NCI-H1417 treated with DMSO at 0.1 percent for 48 hours (cell line): ENCODE measurements at places on chromosomes 2 and 18.

DNA sequence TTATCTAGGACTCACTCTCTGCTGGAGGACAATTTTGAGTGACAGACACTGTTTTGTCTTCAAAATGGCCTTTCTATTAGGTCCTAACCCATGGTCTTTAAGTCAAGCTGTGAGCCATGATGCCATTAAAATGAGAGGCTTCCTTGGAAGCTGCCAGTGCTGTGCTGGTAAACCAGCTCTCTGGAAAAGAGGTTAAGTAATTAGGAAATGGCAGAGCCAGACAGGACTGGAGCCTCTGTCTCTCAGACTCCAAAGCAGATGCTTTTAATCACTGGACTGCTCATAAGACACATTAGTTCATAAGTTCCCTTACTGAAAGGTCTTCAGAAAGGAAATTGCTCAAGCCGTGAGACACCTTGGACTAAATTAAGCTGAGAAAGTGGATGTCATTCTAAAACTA, 25.8 kb upstream of the LHCGR start:
- DNase-seq: no peak

DNA sequence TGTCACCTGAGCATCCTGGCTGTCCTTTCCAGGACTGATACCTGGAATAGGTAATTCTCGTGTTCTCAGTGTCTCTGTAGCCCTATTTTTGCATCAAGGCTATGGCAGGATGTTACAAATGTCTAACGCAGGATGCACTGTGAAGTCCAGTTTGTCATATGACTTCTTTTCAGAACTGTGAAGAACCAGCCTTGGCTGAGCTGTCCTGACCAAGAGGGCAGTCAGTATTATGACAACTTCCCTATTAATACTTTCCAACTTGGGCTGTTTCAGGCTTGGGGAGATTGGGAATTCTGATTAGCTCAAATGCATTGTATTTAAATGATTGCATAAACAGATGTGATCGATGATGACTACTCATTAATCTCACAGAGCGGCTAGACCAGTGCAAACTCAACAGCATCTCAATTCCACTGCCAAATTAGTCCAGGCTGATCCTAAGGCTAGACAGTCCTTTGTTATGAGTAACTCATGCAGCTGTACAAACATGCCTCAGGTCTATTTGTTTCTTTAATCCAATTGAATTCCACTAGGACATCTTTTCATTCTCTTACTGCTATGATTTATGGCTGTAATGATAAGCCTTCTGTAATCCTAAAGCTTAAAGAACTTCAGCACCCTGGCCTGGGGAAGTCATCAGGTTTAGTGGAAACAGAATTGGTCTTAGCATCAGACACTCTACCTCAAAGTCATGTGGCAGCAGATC, 331.6 kb downstream of the KCNS3 start:
- DNase-seq: no peak

- no peak for DNase-seq
Measured at GRCh38 chr2:150389447-150389846, 98.0 kb downstream of the RND3 start.

GRCh38 chr2:64819774-64820688, 166.3 kb upstream of the SERTAD2 start:
- DNase-seq: no peak

GRCh38 chr2:240903191-240904060, 2.7 kb upstream of the CROCC2 start:
- no peak for DNase-seq

GRCh38 chr2:10137053-10137843, 14.7 kb downstream of the RRM2 start:
- no peak for DNase-seq

- no peak for DNase-seq
Measured at GRCh38 chr2:57343391-57344006, 703.1 kb upstream of the VRK2 start.

- DNase-seq: no peak
Measured at GRCh38 chr2:60906395-60906794, 25.0 kb downstream of the REL start.

DNA sequence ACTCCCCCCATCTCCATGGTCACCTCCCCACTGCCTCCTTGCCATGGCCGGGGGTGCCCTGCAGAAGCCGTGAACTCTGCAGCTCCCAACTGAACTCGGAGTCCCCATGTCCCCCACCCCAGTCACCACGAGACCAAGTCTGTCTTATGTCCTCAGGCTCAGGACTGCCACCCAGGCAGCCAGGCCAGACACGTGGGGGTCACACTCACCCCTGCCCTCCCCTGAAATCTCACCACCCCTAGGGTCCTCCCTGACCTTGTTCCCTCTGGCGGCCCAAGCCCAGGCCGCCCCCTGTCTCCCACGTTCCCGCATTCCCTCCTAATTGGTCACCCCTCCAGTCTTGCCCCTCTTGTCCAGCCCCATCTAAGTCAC, 11.0 kb downstream of the AQP12A start:
- DNase-seq: no peak

GRCh38 chr2:196743165-196743564, 56.3 kb downstream of the GTF3C3 start:
- DNase-seq: no peak

- no peak for DNase-seq
Measured at GRCh38 chr2:220228310-220229006, 601.0 kb downstream of the SLC4A3 start.

- DNase-seq: no peak
Measured at GRCh38 chr2:9235147-9236044, 28.8 kb downstream of the ASAP2 start.

GRCh38 chr18:48361801-48362200, 47.4 kb downstream of the ZBTB7C start:
- no peak for DNase-seq

- DNase-seq: no peak
Measured at GRCh38 chr18:52902188-52902587, 562.2 kb downstream of the DCC start.

DNA sequence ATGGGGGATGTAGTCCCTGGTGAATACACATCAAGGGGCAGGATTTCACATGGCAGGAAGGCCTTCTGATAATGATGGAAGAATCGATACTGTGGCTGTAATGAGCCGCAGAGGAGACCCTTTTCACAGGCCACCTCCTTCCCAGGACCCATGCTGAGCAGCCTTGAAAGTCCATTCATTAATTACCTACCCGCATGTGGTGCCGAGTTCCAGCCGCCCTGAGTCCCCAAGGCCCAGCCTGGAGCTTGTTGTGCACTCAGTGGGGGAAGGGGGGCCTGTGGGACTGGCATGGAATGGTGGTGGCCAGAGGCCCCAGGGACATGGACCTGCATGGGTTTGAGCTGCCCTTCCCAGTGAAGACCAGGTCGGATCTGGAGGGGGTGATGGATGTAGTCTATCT, 25.5 kb downstream of the ASB18 start:
- DNase-seq: no peak

DNA sequence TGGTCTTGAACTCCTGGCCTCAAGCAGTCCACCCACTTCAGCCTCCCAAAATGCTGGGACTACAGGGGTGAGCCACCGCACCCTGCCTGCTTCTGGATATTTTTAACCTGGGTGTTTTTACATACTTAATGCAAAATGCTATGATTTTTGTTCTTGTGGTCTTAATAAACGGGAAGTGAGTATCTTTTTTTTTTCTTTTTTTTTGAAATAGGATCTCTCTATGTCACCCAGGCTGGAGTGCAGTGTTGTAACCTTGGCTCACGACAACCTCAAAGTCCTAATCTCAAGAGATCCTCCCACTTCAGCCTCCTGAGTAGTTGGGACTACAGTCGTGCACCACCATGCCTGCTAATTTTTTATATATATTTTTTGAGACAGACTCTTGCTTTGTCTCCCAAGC, 19.2 kb upstream of the ASXL2 start:
- no peak for DNase-seq

- no peak for DNase-seq
Measured at GRCh38 chr2:173290046-173290445, 64.6 kb upstream of the CDCA7 start.

DNA sequence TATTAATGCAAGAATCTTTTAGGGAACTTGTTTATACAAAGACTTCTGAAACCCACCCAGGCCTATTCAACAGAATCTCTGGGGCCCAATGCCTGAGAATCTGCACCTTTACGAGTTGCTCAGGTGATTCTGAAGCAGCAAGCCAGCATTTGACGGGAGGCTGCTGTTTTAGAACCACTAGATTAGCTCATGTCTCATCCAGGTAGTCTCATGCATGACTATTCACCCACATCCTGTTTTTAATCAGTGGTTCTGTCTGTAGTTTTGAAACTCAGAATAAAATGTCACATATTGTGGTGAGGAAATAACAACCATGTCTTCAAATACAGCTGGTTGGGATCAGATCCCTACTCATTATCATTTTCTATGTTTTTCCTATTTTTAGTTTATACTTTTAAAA, 39.5 kb downstream of the CYTIP start:
- no peak for DNase-seq

DNA sequence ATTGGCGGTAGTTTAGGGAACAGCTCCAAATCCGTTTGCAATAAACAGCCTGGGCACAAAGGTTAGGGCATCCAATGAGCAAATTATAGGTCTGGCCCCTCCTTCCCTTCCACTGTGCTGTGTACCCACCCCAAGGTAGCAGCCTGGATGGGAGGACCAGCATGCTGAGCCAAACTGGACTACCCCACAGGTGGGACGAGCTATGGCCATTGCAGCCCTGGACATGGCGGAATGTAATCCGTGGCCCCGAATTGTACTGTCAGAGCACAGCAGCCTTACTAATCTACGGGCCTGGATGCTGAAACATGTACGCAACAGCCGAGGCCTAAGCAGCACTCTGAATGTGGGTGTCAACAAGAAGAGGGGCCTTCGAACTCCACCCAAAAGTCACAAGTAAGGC, 6.7 kb downstream of the AGBL5 start:
- no peak for DNase-seq

DNA sequence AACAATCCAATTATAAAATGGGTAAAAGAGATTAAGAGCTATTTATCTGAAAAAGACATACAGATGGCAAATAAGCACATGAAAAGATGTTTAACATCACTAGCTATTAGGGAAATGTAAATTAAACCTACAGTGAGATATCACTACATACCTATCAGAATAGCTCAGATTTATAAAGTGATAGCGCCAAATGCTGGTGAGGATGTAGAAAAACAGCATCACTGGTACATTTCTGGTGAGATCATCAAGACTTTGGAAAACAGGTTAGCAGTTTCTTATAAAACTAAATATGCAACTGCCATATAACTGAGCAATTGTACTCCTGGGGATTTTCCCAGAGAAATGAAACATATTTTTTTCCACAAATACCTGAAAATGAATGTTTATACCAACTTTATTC, 100.4 kb downstream of the ACOXL start:
- no peak for DNase-seq

- DNase-seq: no peak
Measured at GRCh38 chr2:129192841-129193253, 786.6 kb upstream of the RAB6C start.

DNA sequence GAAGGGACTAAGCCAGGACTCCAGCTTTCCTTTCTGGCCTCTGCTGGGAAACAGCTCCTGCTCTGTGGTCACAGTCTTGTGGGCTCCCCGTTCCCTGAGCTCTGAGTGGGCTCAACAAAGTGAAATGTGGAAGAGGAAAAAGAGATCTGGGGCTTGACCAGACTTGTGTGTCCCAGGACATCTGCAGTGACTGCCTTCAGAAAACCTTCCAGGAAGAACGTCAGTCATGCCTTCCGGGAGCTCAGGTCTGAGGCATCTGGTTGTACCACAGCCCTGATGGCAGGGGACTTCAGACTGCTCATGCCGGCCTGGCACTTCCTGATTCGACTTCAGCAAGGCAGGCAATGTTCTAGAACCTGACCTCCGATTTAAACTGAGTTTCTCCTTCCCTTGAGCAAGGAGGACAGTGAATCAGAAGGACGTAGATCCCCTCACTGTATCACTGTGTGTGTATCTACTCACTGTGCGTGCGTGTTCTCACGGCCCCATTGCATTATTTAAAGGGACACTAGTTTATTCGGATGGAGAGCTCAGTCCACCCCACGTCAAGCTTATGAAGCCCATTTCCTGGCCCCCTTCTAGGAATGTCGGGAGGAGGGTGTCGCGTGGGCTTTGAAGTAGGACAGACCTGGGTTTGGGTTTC, 548 bp upstream of the FBLN7 start:
- DNase-seq: no peak

DNA sequence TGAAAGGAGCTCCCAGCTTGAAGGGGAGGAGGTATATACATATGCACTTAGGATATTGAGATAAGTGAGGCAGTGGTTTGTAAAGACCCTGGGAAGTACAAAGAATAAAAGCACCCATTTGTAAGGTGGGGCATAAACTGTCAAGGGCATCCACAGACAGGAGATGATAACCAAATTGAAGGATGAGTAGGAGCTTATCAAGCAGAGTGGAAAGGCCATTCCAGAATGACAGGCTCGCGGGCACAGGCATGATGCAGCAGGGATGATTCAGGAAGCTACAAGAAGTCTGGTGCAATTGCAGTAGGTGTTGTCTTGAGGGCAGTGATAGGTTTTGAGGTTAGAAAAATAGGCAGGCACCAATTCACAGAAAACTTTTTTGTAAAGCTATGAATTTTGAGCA, 504.8 kb downstream of the PIK3C3 start:
- no peak for DNase-seq

GRCh38 chr18:23203891-23204432, 68.7 kb downstream of the CABLES1 start:
- no peak for DNase-seq

DNA sequence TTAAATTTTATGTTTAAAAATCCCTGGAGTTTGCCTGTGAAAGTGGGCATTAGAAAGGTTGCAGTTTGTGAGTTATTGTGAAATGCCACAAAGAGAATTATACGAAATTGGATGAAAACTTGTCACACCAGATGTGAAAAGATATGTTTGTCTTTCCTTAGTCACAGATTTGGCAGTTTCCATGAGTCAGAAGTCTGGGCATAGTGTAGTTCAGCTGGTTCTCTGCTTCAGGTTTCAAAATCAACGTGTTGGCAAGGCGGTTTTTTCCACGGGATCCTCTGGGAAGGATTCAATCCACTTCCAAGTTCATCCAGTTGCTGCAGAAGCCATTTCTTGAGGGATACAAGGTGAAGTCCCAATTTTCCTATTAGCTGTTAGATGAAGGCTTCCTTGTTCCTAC, 658.0 kb upstream of the CDH2 start:
- DNase-seq: no peak

GRCh38 chr18:62795813-62796212, 80.5 kb downstream of the PHLPP1 start:
- DNase-seq: no peak

- DNase-seq: no peak
Measured at GRCh38 chr2:189426886-189427285, 14.4 kb upstream of the WDR75 start.

DNA sequence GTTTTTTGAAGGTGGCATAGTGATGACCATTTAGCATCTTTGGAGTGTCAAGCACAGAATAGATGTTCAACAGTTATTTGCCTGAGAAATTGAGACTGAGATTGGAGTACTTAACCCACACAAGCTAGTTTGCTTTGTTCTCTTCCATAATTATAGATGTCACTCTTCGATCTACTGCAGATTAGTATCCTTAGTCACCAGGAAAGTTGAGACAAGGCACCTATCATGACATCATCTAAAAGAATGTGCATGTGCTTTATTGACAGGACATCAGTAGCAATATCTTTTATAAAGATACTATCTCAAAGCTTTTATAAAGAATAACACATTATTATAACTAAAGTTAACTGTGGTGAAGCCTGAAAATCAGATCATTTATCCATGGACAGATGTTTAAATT, 6.4 kb downstream of the VRK2 start:
- DNase-seq: no peak

GRCh38 chr2:121071034-121071504, 213.9 kb downstream of the TFCP2L1 start:
- no peak for DNase-seq
